ENCODE measurements at places on chromosomes 2 and 18. TPM values are rescaled to one million over a fixed set of nuclear protein-coding genes. Genes with fewer than 3 reads are reported as not detected.

The ASIC4 gene
- total RNA-seq = not detected

The RNU2-63P gene
- under 0.01 TPM for total RNA-seq

The FAM210A gene
- total RNA-seq = 27.9 TPM

The DTNA gene
- total RNA-seq = 19.8 TPM

The MYO3B gene
- total RNA-seq = under 0.01 TPM

The RIT2 gene
- total RNA-seq = not detected

The KCNK3 gene
- not detected for total RNA-seq

The IL36RN gene
- total RNA-seq = not detected

The TTC32 gene
- total RNA-seq = 10.1 TPM

The ALPG gene
- not detected for total RNA-seq

The GALR1 gene
- not detected for total RNA-seq

The APCDD1 gene
- 0.53 TPM for total RNA-seq

The ARHGAP25 gene
- 3.0 TPM for total RNA-seq

The FOSL2 gene
- 51.8 TPM for total RNA-seq

The SPATA3 gene
- not detected for total RNA-seq

The UBXN4 gene
- 114 TPM for total RNA-seq

The TIA1 gene
- 153 TPM for total RNA-seq

The ANKRD23 gene
- 1.7 TPM for total RNA-seq

The MDH1B gene
- 0.65 TPM for total RNA-seq

The OTOS gene
- not detected for total RNA-seq

The GPR45 gene
- total RNA-seq = not detected

The POTEI gene
- total RNA-seq = 0.66 TPM

The ANKRD44 gene
- total RNA-seq = 15.8 TPM

The CD8B2 gene
- not detected for total RNA-seq

The IL1RL1 gene
- 159 TPM for total RNA-seq

The CROCC2 gene
- total RNA-seq = not detected

The TMEM247 gene
- not detected for total RNA-seq

The NEU2 gene
- total RNA-seq = not detected

The MALL gene
- total RNA-seq = 102 TPM
